Muscle of leg (tissue), 16 donors: ENCODE measurements at places on chromosomes 12 and 14. TPM values are rescaled to one million over a fixed set of nuclear protein-coding genes. Genes with fewer than 3 reads are reported as not detected.

Gene LRRC10
- 0.09 TPM for polyA plus RNA-seq

Gene ZNF891
- 1.3 TPM for polyA plus RNA-seq

Gene AQP6
- polyA plus RNA-seq = 0.31 TPM

Gene ANKRD13A
- 43.6 TPM for polyA plus RNA-seq

DNA sequence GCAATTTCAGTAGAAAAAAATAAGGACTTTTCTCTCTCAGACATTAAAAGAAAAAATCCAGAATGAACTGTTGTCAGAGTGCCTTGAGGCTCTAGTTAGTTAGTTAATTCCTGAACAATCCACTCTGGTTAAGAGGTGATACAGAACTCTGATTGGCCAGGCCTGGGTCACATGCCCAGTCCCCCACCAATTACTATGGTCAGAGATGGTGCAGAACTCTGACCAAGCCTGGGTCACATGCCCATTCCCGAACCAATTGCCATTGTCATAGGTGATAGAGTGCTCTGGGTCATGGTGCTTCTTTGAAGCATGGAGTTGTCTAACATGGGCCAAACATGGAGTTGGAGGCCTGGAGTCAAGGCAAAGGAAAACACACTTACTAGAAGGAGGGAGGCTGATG is 11.1 kb upstream of the MYO1H start:
- H3K27ac ChIP-seq = no peak overlapping the region
- H3K4me3 ChIP-seq = no peak overlapping the region
- no peaks in the 10 kb centered on the region for H3K27me3 ChIP-seq
- DNase-seq = no peak
- H3K36me3 ChIP-seq = no peaks in the 10 kb centered on the region
- H3K4me1 ChIP-seq = no peaks in the 10 kb centered on the region

- no peaks in the 10 kb centered on the region for H3K36me3 ChIP-seq
- no peaks in the 10 kb centered on the region for H3K27me3 ChIP-seq
- peak; percentile 39 for DNase-seq
- peak overlapping the region; percentile 40 for H3K4me3 ChIP-seq
- H3K27ac ChIP-seq = peak overlapping the region; percentile 79
Observed at GRCh38 chr14:100222224-100223093, 16.5 kb upstream of the YY1 start.

- H3K4me3 ChIP-seq = no peak overlapping the region
- peaks cover 3% of the 10 kb centered on the region for H3K36me3 ChIP-seq
- no peak for DNase-seq
- no peak overlapping the region for H3K27ac ChIP-seq
- peaks cover 4% of the 10 kb centered on the region for H3K4me1 ChIP-seq
Observed at GRCh38 chr12:93387780-93388179, 10.1 kb downstream of the NUDT4 start.

DNA sequence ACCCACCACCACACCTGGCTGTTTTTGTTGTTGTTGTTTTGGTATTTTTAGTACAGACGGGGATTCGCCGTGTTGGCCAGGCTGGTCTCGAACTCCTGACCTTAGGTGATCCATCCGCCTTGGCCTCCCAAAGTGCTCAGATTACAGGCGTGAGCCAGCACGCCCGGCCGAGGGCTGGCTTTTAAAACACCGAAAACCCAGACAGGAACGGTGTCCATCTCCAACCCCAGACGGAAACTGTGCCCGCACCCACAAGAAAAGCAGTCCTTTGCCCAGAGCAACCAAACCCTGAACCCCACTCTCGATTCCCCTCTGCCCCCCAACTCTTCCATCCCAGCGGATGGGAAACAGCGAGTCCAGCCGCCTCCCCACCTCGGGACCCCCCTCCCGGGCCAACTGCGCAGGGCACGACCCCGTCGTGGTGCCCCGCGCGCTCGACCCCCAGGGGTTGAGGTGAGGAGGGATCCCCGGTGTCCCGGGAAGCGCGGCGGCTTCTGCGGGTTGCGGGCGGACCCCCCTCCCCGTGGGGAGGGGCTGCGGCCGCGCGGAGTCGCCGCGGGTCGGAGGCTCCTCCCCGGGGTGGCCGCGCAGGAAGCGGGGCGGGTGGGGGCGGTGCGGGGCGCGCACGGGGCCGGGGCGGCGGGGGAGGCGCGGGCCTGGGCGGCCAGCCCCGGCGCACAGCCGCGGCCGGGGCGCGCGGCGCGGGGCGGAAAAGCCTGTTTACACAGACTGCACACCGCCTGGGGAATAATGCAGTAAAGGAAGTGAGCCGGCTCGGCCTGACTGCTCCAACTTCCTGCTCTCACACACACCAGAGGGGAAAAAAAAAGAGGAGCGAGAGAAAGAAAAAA is at the start of gene ELK3:
Gene ELK3, plus strand, starts transcription at position 651 of the 851 bp plus-strand sequence.
- H3K36me3 ChIP-seq = no peaks in the 10 kb centered on the region
- peak; percentile 90 for DNase-seq
- H3K27me3 ChIP-seq = peaks cover 5% of the 10 kb centered on the region
- peak within 1 kb of the TSS; percentile 85 for H3K27ac ChIP-seq
- peak within 1 kb of the TSS; percentile 84 for H3K4me3 ChIP-seq

DNA sequence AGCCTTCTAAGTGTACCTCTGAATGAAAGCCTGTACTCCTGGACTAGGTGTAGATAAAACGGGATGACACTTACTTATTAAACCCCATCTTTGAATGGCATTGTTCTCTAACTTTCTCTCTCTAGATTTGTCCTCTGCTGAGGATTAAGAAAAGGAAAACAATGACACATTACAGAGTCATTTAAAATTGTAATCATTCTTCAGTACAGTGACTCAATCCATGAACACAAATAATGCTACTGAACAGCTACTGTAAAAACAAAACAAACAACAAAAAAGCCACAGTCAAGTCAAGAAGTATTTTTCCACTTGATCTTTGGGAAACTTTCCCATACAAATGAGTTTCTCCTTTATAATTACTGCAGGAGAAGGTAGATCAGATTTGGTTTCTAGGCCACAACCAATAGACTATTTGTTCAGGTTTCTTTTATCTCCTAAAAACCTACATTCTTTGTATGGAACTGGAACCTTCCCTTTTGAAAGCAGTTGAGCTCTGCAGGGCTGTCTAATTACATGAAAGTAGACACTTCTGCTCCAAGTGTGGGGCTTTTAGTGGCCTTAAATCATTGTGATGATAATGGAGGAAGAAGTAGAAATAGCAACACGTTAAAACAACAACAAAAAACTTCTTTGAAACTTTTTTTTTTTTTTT is 219.1 kb downstream of the ESR2 start:
- no peak for DNase-seq
- H3K36me3 ChIP-seq = peaks cover 13% of the 10 kb centered on the region
- no peaks in the 10 kb centered on the region for H3K4me1 ChIP-seq
- H3K27ac ChIP-seq = no peak overlapping the region

- peaks cover 12% of the 10 kb centered on the region for H3K36me3 ChIP-seq
- H3K27me3 ChIP-seq = no peaks in the 10 kb centered on the region
- H3K27ac ChIP-seq = peak overlapping the region; percentile 96
- H3K4me1 ChIP-seq = peaks cover 10% of the 10 kb centered on the region
Observed at GRCh38 chr14:92121207-92121669, 268 bp downstream of the NDUFB1 start.

- no peaks in the 10 kb centered on the region for H3K27me3 ChIP-seq
- no peaks in the 10 kb centered on the region for H3K4me1 ChIP-seq
- no peaks in the 10 kb centered on the region for H3K36me3 ChIP-seq
- no peak overlapping the region for H3K27ac ChIP-seq
- H3K4me3 ChIP-seq = no peak overlapping the region
- DNase-seq = no peak
Observed at GRCh38 chr14:104403421-104404220, 175.9 kb upstream of the C14orf180 start.

- H3K4me1 ChIP-seq = peaks cover 2% of the 10 kb centered on the region
- H3K4me3 ChIP-seq = no peak overlapping the region
- DNase-seq = no peak
- H3K36me3 ChIP-seq = no peaks in the 10 kb centered on the region
- H3K27ac ChIP-seq = no peak overlapping the region
Observed at GRCh38 chr14:99673305-99674063, 10.6 kb upstream of the CYP46A1 start.

DNA sequence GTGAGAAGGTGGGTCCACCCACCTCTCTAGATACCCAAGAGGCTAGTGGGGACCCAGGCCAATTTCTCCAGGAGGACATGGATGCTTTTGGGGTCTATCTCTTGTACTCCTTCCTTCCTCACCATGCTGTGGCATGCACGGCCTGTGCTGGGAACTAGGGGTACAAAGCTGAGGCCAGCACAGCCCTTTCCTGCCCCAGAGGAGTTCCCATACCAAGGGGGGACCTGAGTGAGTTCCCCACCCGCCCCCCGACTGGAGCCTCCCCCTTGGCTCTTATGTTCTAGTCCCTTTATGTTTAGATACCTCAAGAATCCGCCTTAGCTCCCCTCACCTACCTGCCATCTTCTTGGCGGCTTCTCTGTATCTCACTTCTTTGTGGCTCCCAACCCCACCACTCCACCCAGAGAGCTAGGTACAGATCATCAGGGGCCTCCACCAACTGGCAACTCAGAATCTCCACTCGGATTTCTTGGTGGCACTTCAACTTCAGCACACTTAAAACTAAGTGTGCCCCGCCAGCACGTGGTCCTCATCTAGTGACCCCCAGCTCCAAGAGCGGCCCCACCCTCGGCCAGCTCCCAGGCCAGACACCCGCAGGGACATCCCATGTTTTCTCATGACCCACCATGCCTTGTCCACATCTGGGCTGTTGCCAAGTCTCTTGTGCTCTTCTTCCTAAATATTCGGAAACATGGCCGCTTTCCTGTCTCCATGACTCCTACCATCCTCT is 115.2 kb upstream of the RTL1 start:
- no peak overlapping the region for H3K27ac ChIP-seq
- peaks cover 10% of the 10 kb centered on the region for H3K4me1 ChIP-seq
- DNase-seq = no peak

GRCh38 chr14:65966188-65966587 is 520.0 kb upstream of the CCDC196 start:
- H3K36me3 ChIP-seq = no peaks in the 10 kb centered on the region
- H3K4me3 ChIP-seq = no peak overlapping the region
- no peak for DNase-seq
- peaks cover 8% of the 10 kb centered on the region for H3K27me3 ChIP-seq

DNA sequence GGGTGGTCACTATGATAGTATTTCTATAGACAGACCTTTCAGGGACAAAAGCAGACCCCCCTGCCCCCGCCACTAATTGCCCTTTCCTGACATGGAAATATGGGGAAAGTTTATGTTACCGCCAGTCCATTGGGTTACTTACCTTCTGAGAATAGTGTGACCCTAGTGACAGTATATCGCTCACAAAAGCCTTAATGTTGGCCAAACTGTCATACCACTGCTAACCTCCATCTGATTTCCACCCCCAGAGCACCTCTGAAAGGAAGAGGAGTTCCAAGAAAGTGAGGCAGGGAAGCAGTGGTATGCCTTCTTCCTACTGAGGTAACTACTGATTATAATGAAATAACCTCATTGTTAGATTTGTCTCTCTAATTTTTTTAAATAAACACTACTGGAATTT is 67.5 kb upstream of the CCDC91 start:
- H3K27me3 ChIP-seq = no peaks in the 10 kb centered on the region
- H3K27ac ChIP-seq = no peak overlapping the region
- no peaks in the 10 kb centered on the region for H3K36me3 ChIP-seq
- DNase-seq = no peak
- H3K4me3 ChIP-seq = no peak overlapping the region

DNA sequence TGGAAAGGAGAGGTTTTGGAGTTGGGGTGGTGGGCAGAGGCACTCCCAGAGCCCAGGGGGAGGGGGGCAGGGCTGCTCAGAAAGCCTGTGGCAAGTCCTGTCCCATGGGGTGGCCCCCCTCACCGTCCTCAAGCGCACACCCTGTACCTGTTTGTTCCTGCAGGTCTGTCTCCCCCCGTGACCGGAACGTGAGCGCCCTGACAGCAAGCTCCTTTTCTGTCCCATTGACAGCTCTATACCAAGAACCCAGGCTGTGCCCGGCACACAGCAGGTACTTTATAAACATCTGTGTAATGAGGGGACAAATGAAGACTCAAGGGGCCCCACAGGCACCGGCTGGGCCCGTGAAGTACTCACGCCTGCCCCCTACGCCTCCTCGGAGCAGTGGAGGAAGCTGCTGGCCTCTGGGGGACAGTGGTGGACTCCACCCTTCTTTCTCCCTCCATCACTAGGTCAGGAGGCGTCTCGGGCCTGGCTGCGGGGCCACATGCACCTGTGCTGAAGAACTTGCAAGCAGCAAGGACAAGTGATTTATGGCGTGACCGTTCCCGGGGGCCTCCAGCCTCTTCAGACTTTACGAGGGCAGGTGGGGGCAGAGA is 65.8 kb downstream of the GALNT9 start:
- H3K4me3 ChIP-seq = no peak overlapping the region
- peaks cover 4% of the 10 kb centered on the region for H3K4me1 ChIP-seq
- no peak overlapping the region for H3K27ac ChIP-seq
- no peaks in the 10 kb centered on the region for H3K36me3 ChIP-seq

DNA sequence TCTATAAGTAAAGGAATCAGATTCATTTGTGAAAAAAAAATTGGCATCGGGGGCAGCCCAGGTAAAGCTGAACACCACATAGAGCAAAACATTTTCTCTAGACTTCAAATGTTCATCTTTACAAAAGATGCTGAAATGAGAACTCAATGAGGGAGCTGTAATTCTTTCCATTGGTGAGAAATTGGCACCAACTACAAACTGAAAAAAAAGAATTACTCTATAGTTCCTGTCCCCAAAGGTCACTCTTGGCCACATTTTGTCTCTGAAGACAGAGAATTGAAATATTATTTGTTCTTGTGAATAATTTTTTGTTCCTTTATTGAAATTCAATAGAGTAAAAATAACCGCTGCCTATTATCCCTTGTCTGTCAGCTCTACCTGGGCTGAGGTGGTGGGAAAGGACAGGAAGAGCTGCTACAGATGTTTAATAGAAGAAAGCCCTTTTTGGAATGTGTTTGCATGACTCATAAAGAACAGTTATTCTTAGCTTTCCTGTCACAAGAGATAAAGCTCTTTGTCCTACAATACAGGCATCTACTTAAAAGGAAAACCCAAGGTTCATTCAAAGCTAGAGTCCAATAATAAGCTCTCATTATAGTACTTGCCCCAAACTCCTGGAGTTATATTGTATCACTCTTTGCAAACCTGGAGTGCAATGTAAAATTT is 380.1 kb upstream of the KITLG start:
- H3K36me3 ChIP-seq = no peaks in the 10 kb centered on the region
- no peaks in the 10 kb centered on the region for H3K4me1 ChIP-seq
- H3K27ac ChIP-seq = peak overlapping the region; percentile 50
- no peak overlapping the region for H3K4me3 ChIP-seq
- DNase-seq = peak; percentile 40
- H3K27me3 ChIP-seq = no peaks in the 10 kb centered on the region

DNA sequence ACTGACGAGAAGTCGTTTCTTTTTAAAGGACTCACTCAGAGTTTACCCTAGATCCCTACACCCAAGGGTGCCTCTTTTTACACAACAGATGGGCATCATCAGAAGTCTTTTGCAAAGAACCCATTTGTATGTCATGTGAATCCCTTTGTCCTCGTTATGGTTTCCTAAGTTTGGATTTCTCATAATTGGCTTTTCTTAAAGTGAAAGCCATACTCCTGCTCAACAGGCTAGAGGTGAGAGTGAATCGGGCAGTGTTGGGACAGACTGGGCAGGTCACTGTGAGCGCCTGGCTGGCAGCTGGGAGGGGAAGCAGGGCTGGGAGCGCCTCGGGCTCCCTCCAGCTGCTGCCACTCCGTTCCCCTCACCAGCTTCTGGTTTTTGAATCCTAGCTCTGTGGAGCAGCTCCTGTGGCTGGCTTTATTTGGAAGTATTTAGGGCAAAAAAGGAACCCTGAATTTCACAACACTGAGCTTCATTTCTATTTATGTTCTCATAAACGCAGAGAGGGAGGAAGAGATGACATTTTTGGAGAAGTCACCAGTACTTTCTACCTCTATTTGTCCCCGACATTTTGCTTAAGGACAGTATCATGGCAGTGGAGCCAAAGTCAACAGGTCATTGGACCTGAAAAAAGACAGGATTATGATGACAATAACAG is 63.8 kb upstream of the ACTN1 start:
- no peak overlapping the region for H3K4me3 ChIP-seq
- H3K27ac ChIP-seq = peak overlapping the region; percentile 65
- peaks cover 3% of the 10 kb centered on the region for H3K27me3 ChIP-seq
- H3K4me1 ChIP-seq = peaks cover 57% of the 10 kb centered on the region
- peak; percentile 63 for DNase-seq
